ENCODE measurements at places on chromosomes 3 and 15. TPM values are rescaled to one million over a fixed set of nuclear protein-coding genes. Genes with fewer than 3 reads are reported as not detected.

GRCh38 chr3:16369276-16369675, 104.3 kb downstream of the OXNAD1 start:
- DNase-seq: no peak

Gene PCNP
- 188 TPM for polyA plus RNA-seq

Gene IL5RA
- polyA plus RNA-seq: 0.50 TPM

GRCh38 chr15:96416218-96416933, 85.9 kb downstream of the NR2F2 start:
- no peak for DNase-seq

Gene GMPS
- polyA plus RNA-seq: 56.6 TPM

DNA sequence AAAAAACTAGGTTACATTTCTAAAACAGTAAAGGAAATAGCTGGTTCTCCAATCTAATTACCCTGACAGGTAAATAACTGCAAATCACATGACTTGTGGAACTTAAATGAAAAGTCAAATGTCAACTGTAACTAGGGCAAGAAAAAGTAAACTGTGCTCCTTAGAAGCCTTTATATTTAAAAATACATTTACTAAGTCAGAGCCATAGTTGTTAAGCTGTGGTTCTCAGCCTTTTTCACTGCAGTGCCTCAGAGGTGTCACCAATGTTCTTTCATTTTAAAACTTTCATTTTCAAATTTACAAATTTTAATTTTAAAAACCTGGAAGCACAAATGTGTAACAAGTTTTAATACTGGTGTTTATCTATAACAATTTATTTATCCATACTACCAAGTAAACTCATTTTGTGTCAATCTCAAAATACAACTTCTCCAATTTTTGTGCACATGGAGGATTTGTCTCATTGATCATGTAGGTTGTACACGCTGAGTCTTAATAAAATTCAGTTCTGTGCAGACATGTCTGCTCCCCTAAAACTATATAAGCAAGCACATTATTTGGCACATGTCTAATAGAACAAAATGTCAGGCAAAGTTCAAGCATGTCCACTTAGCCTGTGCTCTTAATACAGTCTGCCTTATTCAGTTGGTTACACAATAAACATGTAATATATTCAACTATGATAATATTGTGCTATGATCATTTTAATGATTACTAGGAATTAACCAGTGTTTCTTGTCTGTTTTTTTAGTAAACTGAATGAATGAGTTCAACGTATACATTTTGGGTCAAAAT, 70.4 kb downstream of the DLG1 start:
- DNase-seq: no peak

All from renal pelvis (tissue), 12 donors.